NCI-H1092 treated with DMSO at 0.1 percent for 48 hours (cell line): ENCODE measurements at places on chromosomes 2 and 18.

DNA sequence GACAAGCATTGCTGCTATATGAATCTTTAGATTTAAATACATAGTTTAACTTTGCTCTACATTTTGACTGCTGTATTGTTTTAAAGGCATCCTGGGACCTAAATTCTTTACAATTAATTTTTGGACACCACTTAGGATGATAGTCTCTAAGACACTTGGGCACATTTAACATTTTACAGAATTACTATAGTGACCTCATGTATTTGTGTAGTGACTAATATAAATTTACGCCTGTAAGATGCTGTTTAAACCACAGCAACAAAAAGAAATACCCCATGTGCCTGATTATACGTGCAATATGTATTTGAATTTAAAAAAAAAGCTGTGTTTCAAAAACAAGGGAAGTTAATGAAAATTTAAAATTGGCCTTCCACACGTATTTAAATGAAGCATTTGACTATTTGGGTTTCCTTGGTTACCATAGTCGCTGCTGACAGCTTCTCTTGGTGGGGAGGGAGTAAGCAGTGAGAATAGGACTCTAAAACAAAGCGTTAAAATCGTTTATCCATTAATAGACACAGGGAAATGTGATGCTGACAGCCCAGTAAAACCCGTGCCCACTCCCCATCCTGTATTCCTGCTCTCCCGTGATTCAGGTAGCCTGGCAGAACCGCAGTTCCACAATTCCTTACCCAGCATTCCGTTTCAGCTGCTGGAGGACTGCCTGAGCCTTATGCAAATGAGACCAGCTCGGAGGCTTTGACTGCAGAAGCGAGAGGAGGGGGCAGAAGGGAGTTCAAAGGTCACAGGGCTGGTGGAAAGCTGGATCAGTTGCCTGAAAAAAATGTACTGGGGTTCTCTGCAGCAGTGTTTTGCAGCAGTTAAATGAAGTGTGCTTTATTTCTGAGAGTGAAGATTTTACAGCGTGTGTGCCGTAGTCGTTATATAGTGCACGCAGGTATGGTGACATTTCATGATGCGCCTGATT, 104.3 kb downstream of the CSRNP3 start:
- peak; percentile 89 for DNase-seq

DNA sequence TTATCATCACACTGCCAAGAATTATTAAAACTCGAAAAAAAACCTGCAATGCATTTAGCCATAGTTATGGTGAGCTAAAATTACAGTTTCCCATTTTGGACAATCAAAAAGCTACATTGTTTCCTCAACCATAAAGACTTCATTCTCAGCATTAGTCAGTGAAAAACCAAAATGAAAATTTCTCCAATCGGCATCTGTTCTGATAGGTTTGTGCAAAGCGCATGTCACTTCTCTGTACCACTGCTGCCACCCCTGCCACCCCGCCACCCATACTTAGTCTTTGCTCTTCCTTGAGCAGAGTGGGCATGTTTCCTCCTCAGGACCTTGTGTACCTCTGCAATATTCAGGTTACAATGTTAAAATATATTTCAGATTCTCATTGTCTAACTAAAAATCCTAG, 7.1 kb upstream of the ZBTB14 start:
- DNase-seq = no peak

DNA sequence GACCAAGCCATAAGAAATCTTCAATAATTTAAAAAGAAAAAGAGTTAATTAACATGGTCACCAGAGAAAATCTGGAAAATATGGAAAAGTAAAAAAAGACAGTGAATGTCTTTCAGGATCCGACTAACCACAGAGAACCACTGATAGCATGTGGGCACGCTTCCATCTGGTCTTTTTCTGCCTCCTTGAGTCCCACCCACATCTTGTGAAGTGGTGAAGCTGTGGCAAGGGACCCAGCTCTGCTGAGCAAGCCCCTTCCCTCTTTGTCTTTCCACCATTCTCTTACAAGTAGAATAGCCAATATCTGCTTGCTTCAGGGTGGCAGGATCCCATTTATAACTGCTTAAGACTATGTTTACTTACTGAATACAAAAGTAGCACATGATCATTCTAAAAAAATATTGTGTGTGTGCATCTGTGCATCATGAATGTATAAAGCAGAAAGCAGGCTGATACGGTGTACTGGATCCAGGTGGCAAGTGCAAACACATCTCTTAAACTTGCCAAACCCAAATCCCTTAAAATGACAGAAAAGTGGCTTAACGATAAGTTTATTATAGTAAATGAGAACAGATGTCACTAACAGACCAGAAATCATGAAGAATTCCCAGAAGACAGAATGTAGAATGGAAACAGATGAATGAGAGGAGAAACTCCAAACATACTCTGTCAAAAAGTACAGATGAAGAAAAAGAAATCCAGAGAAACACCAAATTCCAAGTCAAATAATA, 52.3 kb downstream of the FOXI3 start:
- no peak for DNase-seq

GRCh38 chr2:3277748-3278520, 99.7 kb downstream of the EIPR1 start:
- no peak for DNase-seq

DNA sequence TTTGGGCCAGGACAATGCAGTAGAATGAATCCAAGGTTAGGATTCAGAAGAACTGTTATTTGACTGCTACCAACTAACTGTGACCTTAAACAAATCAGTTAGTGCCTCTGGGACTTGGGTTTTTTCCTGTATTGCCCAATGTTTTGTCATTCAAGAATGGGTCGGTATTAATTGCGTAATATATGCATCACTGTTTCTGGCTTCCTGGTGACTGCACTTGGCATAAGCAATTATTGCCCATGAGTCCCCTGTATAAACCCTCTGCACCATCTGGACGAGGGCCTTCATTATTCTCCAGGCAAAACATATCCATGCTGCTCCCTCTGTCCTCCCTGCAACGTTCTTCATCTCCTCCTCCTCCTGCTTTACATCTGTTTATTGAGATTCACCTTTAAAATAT, 255.8 kb upstream of the LRRTM1 start:
- DNase-seq = no peak

- no peak for DNase-seq
These were observed 62.0 kb upstream of the LGALSL start for GRCh38 chr2:64391940-64392339.

GRCh38 chr2:75480971-75481836, 79.5 kb downstream of the EVA1A start:
- DNase-seq = peak; percentile 74

GRCh38 chr2:105778080-105778607, 33.4 kb downstream of the NCK2 start:
- no peak for DNase-seq

GRCh38 chr2:185567196-185567595, 171.4 kb upstream of the FSIP2 start:
- DNase-seq = no peak

GRCh38 chr2:2142345-2142744, 188.7 kb downstream of the MYT1L start:
- no peak for DNase-seq

GRCh38 chr18:25248755-25249154, 103.2 kb downstream of the ZNF521 start:
- DNase-seq = no peak

- no peak for DNase-seq
These were observed 638.6 kb downstream of the ERBB4 start for GRCh38 chr2:211900000-211900399.
